Eye (tissue), 1 donor: ENCODE measurements at places on chromosomes 6 and 20.

DNA sequence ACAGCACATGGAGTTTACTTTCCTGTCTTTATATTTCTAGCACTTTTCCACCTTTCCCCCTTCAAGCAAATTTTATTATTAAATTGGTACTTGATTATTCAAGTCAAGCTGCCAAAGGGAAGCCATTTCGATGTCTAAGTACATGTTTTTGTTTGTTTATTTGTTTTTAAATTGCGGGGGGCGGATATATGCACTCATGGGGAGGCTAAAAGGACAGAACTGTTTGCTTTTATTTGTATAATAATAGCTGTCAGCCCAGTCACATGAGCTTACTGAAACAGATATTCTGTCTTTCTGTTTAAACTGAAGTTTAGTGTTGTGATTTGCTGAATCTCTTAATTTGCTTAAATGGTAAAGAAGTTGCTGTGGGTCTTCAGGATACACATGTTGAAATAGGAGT is 49.6 kb upstream of the PLCG1 start:
- DNase-seq, result no peak

- no peak for DNase-seq
Measured at GRCh38 chr20:19026121-19026878, 186.1 kb upstream of the SLC24A3 start.

- peak; percentile 19 for DNase-seq
Measured at GRCh38 chr20:62879275-62880146, 17.9 kb upstream of the TCFL5 start.

- DNase-seq, result no peak
Measured at GRCh38 chr6:103011605-103012004, 1618.1 kb downstream of the GRIK2 start.

- no peak for DNase-seq
Measured at GRCh38 chr6:11909696-11910132, 102.4 kb upstream of the HIVEP1 start.
